ENCODE measurements at places on chromosomes 2 and 18. TPM values are rescaled to one million over a fixed set of nuclear protein-coding genes. Genes with fewer than 3 reads are reported as not detected.

DNA sequence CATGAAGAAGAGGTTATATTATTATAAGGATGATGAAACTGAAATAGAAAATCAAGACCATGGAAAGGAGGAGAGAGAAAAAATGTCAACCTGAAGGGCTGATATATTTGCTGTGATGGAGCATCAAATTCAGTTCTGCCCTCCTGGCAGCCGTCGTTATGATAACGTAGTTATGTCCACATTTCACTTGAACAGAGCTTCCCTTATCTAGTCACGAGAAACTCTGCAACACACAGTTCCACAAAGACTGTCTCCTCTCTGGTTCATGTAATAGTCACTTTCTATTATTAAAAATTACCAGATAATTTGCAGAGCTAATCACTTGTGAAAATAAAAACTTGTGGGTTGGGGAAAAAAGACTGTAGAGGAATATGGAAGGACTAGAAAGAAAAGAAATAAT is 19.5 kb upstream of the RBMS1 start:
- no peaks in the 10 kb centered on the region for H3K36me3 ChIP-seq
- H3K27me3 ChIP-seq = no peaks in the 10 kb centered on the region
- no peak overlapping the region for H3K4me3 ChIP-seq
- no peak overlapping the region for H3K27ac ChIP-seq
- no peak for DNase-seq

- H3K4me3 ChIP-seq = no peak overlapping the region
- H3K36me3 ChIP-seq = no peaks in the 10 kb centered on the region
- DNase-seq = no peak
These were observed 133.7 kb downstream of the CBLN2 start for GRCh38 chr18:72410399-72410798.

DNA sequence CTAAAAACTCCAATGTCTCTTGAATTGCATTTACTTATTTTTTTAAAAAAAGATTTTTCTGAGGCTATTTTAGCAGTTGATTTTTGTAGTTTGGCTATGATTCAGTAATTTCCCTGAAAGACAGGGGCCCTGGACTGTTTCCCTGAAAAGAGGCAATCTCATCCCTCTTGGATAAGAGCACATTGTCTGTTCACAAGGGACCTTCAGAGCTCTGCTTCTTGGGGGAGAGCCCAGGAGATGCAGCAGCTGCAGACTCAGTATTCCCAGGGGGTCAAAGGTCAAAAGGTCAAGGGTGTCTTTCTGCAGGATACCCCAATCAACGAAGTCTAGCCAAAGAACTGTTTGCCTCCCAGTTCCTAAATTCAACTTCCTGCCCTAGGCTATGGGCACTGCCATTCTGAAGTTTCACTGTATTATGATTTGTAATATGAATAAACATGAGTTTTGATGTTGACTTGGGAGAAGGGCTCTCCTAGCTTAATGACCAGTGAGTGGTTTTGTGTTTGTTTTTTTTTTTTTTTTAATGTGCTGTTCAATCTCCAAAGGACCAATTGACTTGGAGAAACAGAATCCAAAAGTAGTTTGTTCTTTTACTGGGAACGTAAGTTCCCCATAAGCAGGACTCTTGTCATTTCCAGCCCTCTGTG is 157.0 kb upstream of the SERPINE2 start:
- no peaks in the 10 kb centered on the region for H3K27me3 ChIP-seq
- no peak for DNase-seq
- H3K4me3 ChIP-seq = no peak overlapping the region
- peak overlapping the region; percentile 53 for H3K27ac ChIP-seq
- no peaks in the 10 kb centered on the region for H3K4me1 ChIP-seq
- H3K36me3 ChIP-seq = no peaks in the 10 kb centered on the region

DNA sequence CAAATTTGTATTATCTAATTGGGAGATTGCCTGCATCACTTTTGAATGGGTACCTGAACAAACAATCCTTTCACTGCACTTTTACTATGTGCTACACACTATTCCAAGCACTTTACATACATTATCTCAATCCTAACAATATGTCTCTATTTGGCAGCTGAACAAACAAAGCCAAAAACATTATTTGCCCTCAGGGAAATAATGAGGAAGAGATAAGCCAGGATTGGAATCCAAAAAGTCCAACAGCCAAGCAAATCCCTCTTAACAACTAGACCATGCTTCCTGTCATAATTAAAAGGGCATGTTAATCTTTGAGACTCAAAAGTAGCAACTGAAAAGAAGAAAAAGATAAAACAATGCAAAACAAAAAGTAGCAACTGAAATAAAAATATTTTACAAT is 32.1 kb downstream of the RPRD1A start:
- H3K36me3 ChIP-seq = peaks cover 17% of the 10 kb centered on the region
- H3K4me1 ChIP-seq = no peaks in the 10 kb centered on the region
- no peak for DNase-seq
- no peaks in the 10 kb centered on the region for H3K27me3 ChIP-seq
- H3K27ac ChIP-seq = no peak overlapping the region
- H3K4me3 ChIP-seq = no peak overlapping the region

GRCh38 chr2:33775306-33775705 is 176.2 kb upstream of the FAM98A start:
- H3K36me3 ChIP-seq = no peaks in the 10 kb centered on the region
- no peaks in the 10 kb centered on the region for H3K4me1 ChIP-seq
- DNase-seq = no peak
- no peaks in the 10 kb centered on the region for H3K27me3 ChIP-seq
- H3K27ac ChIP-seq = no peak overlapping the region

DNA sequence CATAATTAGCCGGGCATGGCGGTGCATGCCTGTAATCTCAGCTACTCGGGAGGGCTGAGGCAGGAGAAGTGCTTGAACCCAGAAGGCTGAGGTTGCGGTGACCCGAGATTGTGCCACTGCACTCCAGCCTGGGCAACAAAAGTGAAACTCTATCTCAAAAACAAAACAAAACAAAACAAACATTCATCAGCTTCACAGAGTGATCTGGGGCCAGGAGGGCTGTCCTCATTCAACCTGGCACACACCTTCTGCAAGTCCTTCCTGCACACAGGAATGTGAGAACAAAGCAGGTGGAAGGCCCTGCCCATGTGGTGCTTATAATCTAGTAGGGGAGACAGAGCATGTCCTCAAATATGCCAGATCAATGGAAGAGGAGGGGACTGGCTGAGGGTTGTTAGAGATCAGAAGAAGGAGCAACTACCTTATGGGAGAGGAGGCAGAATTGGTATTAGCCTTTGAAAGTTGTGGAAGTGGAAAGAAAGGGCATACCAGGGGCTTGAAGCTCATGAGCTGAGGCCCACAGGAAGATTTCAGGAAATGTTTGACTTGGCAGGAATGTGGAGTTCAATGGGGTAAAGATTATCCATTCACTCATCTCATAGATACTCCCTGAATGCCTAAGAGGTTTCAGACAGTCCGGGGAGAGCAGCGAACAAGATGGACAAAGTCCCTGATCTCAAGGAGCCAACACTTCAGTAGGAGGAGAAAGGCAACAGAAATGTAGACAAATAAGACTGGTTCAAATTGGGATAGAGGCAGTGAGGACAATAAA is 155.3 kb upstream of the SIX3 start:
- H3K4me3 ChIP-seq = no peak overlapping the region
- H3K27ac ChIP-seq = no peak overlapping the region
- H3K36me3 ChIP-seq = no peaks in the 10 kb centered on the region
- H3K4me1 ChIP-seq = no peaks in the 10 kb centered on the region
- no peak for DNase-seq

DNA sequence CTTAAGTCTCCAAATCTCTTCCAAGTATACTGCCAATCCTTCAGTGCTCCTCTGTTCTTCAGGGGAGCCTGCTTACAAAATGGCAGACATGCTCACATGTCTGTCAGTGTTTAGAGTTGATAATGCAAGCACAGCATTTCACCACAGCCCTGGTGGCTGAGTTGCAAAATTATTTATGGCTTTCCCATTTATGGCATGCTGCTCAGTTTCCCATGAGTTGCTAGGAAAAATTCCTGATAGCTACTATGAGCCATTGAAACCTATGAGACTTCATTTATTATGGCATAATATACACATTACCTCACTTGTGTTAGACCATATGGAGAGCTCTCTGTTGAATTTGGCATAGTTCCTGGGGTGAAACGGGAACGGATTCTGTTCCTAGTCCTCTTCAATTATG is 448.7 kb upstream of the TCF4 start:
- no peaks in the 10 kb centered on the region for H3K36me3 ChIP-seq
- H3K27ac ChIP-seq = no peak overlapping the region
- no peaks in the 10 kb centered on the region for H3K27me3 ChIP-seq
- no peak overlapping the region for H3K4me3 ChIP-seq
- no peak for DNase-seq
- H3K4me1 ChIP-seq = no peaks in the 10 kb centered on the region

Gene OST4
- 111 TPM for total RNA-seq

Gene DPP4
- total RNA-seq = 16.9 TPM

- H3K36me3 ChIP-seq = no peaks in the 10 kb centered on the region
- no peaks in the 10 kb centered on the region for H3K27me3 ChIP-seq
- H3K4me1 ChIP-seq = no peaks in the 10 kb centered on the region
- DNase-seq = no peak
- no peak overlapping the region for H3K27ac ChIP-seq
These were observed 106.4 kb downstream of the EXOC6B start for GRCh38 chr2:72719416-72719815.

All from tibial nerve (tissue), 4 donors.